ENCODE measurements at places on chromosomes 12 and 14.

DNA sequence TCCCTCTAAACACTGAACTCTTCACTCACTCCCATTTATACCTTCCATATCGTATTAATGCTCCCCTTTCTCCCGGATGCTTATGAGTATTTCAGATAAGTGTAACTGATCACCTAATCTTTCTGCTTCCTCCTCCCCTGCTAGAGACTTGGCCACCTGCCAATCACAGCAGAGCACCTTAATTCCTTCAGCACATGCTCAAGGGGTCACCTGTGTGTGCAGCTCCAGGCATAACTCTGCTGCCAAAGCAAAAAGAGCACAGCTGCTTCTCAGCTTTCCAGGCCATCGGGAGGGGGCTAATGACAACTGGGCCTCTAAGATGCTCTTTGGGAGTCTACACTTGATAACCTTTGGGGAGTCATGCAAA lies 106.9 kb upstream of the DYRK2 start:
- no peak for DNase-seq

GRCh38 chr14:34374998-34375740 lies 86.9 kb downstream of the SPTSSA start:
- no peak for DNase-seq

DNA sequence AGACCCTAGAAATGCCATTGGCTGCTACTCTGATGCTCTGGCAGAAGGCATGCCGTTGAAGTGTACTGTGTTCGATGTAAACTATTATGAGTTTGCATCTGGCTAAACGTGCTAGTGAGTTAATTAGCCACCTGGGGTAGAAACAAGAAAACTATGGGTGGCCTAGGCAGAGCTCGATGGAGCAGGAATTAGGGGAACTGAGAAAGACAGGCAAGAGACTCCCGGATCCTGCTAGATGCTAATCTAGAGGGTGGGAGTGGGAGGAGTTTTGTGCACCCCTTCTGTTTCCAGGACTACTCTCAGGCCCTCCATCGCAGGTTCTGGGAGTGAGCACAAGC lies 32.0 kb downstream of the TMEM63C start:
- DNase-seq, result no peak

DNA sequence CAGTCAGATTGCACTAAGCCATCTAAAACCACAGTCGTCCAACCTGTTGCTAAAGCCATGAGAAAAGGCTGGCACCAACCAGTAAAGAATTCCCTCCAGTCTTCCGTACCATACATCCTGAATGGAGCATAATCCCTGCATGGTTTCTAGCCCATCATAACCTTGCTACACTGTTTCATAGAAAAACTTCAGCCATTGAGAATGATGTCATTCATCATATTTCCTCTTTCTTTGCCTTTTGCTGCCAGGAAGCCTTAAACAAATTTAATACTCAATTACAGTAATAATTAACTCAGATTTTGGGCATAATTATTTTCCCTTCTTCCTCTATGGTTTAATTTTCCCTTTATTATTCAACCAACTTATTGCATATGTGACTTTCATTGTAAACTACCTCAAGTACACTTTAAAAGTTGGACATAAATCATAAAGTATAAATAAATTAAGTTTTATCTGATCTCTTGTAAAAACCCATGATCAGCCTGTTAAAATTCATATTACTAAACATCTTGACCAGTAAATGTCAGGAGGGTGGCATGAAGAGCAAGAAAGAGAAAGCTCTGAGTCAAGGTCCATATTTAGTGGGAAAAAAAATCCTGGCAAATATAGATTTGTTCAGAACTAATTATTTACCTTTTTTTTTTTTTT lies 264.7 kb downstream of the ZFP36L1 start:
- DNase-seq, result no peak

GRCh38 chr14:63652406-63652805 lies 10.7 kb upstream of the WDR89 start:
- DNase-seq, result no peak

DNA sequence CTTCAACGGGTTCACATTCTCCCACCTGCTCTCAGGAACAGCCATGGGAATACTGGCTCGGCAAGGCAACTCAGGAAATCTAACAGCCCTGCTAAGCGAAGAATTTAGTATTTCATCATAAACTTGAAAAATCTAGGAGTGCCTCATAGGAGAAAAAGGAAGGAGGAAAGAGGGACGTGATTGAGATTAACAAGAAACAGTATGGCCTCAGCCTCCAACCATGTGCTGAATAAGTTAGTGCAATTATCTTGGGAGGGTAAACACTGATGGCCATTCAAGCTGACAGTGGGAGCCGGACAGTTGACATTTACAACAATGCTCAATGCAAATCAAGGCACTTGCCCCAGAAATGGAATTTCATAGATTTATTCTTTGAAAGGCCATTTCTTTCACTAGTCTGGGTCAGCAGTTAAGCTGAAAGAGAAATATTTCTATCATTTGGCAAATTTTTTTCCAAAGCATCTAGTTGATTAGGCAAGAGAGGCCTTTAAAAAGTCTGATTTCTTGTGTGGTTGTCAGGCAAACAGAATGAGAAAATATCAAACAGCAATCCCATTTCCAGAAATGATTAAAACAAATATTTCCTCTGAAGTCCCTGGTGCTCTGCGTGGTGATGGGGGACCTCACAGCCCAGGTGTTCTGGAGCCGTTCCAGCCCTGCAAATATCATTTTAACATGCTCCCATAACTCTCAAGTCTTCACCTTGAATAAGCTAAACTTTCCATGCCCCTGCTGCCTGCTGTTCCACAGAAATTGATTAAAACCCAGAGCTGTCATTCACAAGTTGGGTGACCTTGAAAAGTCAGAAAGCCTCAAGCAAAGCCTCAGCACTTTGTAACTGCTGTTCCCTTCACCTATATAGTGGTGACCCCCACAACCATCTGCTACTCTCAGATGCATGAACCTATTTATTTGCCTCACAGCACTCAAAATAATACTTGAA lies 121.6 kb downstream of the PHLDA1 start:
- no peak for DNase-seq

DNA sequence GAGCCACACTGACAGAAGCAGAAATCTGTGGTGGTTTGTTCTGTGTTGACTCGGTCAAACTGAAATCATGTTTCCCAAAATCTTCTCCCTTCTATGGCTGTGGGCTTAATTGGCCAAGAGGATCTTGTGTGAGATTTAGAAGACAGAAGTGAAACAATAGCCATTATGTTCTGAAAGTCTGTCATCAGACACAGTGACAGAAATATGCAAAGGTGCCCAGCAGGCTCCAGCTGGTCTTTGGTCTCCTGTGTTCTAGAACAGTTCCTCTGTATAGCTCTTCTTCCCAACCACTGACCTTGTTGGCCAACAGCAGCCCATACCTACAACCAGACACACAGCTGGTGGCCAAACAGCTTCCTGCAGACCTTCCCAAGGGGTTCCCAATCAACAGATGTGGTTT lies 25.0 kb upstream of the COCH start:
- DNase-seq, result no peak

- DNase-seq, result no peak
Measured at GRCh38 chr14:76428611-76429010, 52.7 kb downstream of the ESRRB start.

GRCh38 chr12:89372584-89373370 lies 20.5 kb upstream of the DUSP6 start:
- no peak for DNase-seq

DNA sequence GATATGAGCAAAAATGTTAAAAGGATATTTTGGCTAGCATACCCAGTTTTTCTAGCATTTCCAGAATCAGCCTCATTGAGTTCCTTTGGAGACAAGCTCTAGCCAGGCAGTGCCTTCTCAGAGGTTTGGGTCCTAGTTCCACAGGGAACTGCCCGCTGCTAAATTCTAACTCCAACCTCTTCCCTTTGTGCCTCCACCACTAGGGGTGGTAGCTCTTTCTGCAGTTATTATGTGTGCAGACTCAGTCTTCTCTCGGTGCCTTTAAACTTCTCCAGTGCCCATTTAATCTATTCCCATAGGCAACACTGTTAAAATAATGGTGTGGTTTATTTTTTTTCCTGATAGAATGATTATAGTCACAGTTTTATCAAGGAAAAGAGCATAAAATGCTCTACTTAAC lies 21.5 kb upstream of the SLC25A3 start:
- DNase-seq, result no peak

- DNase-seq, result no peak
Measured at GRCh38 chr14:88599761-88600439, 37.1 kb downstream of the ZC3H14 start.

GRCh38 chr14:101929096-101929495 lies 35.3 kb upstream of the DYNC1H1 start:
- no peak for DNase-seq

DNA sequence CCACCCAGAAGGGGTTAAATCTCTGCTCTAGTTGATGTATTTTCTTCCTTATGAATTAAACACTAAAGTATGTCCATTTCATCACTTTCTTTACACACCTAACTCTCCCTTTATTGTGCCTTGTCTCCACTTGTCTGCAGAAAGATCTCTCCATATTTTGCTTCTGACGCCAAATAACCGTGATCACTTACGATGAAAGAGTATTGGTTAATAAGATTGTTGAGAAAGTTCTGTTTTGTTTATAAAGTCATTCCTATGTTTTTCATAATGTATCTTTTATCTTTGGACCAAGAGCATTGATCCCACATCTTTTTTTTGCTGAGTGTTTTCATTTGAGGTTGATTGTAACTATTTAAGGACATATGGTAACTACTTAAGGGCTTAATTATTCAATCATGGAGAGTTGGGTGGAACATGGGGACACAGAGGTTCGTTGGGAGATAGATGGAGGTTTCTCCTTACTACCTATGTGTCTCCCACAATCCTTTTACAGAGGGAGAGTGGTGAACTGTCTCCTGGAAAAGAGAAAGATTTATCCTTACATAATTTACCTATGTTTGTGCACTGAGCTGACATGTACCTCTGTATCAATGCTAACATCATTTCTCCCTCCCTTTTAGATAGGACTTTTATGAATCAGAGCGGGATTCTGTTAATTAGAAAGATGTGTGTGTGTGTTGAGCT lies 120.7 kb upstream of the SLC38A2 start:
- DNase-seq, result no peak

DNA sequence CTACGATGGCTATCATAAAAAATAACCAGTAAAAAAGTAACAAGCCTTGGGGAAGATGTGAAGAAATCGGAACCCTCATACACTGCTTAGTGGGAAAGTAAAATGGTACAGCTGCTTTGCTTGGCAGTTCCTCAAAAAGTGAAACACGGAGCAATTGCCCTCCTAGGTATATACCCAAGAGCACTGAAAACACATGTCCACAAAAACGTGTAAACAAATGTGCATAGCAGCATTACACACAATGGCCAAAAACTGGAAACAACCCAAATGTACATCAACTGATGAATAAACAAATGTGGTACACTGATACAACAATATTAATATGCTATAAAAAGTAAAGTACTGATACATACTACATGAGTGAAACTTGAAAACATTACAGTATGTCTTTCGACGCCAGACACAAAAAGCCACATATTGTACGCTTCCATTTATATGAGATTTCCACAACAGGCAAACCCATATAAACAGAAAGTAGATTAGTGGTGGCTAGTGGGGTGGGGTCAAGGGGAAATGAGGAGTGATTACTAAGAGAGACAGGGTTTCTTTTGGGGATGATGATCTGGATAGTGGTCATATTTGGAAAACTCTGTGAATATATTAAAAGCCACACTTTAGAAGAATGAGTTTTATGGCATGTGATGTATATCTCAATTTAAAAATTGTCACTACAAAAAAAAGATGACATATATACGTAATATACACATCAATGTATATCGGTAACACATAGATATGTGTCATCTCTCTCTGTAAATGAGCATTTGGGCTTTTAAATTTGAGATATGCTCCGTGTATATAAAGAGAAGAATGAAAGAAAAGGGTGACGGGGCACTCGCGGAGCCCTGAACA lies 996 bp downstream of the SLC41A2 start:
- DNase-seq, result no peak

DNA sequence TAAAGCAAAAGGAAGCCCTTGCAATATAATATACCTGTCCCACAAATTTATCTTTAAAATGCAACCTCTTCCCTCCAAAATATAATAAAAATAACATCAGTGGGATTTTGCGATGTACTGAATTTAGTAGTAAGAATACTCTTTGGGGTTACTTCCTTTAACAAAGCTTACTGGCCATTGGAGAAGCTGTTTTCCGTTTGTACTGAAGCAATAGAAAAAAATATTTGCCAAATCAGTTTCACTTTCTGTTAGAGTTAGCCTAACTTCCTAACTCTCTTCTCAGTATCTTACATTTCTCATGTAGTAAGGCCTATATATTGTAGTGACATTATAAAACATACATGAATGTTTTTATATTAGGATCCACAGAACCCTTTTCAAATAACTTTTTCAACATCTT lies 3.7 kb downstream of the MAX start:
- DNase-seq, result no peak

DNA sequence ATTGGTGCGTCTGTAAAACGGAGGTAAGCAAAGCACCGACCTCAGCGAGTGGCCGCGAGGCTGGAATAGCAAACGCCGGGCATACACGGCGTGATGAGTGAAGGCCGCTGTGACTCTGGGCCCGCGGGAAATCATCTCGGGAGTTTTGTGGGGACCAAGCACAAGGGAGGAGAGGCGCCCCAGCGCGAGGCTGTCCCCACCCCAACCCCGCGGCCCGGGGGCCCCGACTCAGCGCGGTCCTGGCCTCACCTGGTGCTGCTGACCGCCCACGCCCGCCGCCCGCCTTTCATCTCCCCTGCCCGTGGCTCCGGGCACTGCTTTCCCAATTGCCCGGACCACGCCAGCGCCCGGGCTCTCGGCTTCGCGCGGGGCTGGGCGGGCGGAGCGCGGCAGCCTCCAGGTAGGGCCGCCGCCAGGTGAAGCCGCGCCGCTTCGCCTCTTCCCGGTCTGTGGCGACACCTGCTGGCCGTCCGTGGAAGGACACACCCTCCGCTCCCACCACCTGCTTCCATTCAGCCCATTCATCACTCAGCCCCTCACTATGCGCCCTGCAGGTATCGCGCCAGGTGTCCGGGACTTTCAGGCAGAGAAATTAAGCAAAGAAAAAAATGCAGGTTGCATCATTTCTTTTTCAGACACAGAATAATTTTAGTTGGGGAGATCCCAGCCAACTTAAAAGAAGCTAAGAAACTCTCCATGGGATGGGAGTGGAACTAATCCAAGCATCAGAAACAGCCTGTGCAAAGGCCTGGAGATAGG lies 360.4 kb downstream of the MED13L start:
- peak; percentile 32 for DNase-seq

DNA sequence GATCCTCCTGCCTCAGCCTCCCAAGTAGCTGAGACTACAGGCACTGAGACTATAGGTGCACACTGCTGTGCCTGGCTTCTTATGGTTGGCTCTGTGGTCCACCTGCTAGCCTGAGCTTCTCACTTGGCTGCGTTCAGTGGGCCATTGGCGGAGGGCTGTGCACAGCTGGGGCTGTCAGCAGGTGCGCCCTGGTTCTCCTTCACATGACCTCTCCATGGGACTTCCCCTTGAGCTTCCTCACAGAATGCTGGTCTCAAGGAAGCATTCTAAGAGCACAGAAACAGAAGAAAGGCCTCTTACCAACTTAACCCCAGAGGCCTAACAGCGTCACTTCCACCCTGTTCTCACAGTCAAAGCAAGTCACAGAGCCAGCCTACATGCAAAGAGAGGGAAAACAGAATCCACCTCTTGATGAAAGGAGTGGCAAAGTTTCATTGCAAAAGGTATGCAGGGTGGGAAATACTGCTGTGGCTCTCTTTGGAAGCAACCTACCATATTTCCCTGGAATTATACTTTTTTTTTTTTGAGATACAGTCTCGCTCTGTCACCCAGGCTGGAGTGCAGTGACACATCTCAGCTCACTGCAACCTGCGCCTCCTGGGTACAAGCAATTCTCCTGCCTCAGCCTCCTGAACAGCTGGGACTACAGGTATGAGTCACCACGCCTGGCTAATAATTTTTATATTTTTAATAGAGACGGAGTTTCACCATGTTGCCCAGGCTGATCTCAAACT lies 9.3 kb downstream of the RILPL2 start:
- DNase-seq, result no peak
